ENCODE measurements at places on chromosomes 16 and 17. TPM values are rescaled to one million over a fixed set of nuclear protein-coding genes. Genes with fewer than 3 reads are reported as not detected.

ADAD2 gene
- not detected for total RNA-seq

CSNK1D gene
- 58.4 TPM for total RNA-seq

PCTP gene
- total RNA-seq = 15.9 TPM

ENO3 gene
- total RNA-seq = 5.3 TPM

MFAP4 gene
- 4.0 TPM for total RNA-seq

SLC4A1 gene
- total RNA-seq = not detected

ITGAD gene
- total RNA-seq = not detected

STH gene
- not detected for total RNA-seq

MED13 gene
- total RNA-seq = 78.9 TPM

Data from placental pericyte (primary cell).